ENCODE measurements at places on chromosomes 4 and X. TPM values are rescaled to one million over a fixed set of nuclear protein-coding genes. Genes with fewer than 3 reads are reported as not detected.

The CPZ gene
- not detected for total RNA-seq

The RNF150 gene
- not detected for total RNA-seq

DNA sequence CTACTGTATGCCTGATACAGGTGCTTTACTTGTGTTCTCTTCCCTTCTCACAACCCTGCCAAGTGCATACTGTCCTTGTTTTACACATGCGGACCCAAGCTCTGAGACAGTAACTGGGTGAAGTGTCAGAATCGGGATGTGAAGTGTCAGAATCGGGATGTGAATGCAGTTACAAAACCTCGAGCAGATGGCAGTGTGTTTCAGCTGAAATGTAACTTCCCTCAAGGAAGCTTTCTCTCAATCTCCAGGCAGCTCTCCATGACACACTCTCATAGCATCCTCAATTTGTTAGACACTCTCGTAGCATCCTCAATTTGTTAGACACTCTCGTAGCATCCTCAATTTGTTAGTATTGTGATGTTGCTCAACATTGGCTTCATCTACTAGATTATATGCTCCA, 1.1 kb upstream of the HPSE start:
- H3K4me1 ChIP-seq: peaks cover 12% of the 10 kb centered on the region
- no peaks in the 10 kb centered on the region for H3K36me3 ChIP-seq
- H3K27ac ChIP-seq: no peak overlapping the region
- no peaks in the 10 kb centered on the region for H3K27me3 ChIP-seq
- DNase-seq: no peak

DNA sequence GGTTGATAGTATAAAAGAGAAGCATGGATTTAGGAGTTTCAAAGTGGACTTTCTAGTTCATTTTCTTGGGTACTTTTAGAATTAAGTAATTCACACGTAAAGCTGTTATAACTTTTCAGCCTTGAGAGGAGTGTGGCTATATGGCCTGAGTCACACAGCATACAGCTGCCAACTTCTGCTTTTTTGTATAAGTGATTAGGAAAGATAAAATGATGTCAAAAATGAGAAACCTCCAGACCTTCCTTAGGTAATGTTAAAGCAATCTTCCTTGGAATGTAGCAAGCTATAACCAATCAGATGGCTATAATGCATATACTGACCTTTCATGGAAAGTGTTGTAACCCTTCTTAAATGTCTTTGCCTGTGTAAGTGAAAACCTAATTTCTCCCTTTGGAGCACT, 39.2 kb downstream of the RAB40AL start:
- H3K4me1 ChIP-seq: no peaks in the 10 kb centered on the region
- H3K27me3 ChIP-seq: no peaks in the 10 kb centered on the region
- H3K36me3 ChIP-seq: no peaks in the 10 kb centered on the region
- no peak overlapping the region for H3K27ac ChIP-seq
- no peak overlapping the region for H3K4me3 ChIP-seq
- no peak for DNase-seq

- H3K27me3 ChIP-seq: no peaks in the 10 kb centered on the region
- H3K36me3 ChIP-seq: no peaks in the 10 kb centered on the region
- H3K4me3 ChIP-seq: no peak overlapping the region
- H3K4me1 ChIP-seq: no peaks in the 10 kb centered on the region
- H3K27ac ChIP-seq: no peak overlapping the region
Observed at GRCh38 chr4:3472411-3473141, 9.5 kb downstream of the DOK7 start.

DNA sequence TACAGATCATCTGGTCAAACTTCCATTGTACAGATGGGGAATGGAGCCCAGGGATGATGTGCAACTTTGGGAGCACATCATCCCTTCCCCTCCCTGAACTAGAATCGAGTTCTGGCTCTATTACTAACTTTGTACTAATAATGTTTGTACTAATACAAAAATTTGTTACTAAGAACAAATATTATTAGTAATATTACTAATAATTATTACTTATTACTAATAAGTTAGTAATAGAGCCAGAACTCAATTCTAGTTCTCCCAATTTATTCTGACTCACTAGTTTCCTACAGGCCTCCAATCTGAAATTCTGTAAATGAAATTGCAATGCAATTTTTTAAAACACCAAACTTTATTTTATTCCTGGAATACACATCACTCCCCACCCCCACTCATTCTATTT, 47.9 kb upstream of the CD40LG start:
- H3K27ac ChIP-seq: no peak overlapping the region
- H3K4me1 ChIP-seq: no peaks in the 10 kb centered on the region
- no peaks in the 10 kb centered on the region for H3K36me3 ChIP-seq
- no peak for DNase-seq
- no peak overlapping the region for H3K4me3 ChIP-seq

The ANOS1 gene
- total RNA-seq: not detected

The NAP1L2 gene
- 17.4 TPM for total RNA-seq

GRCh38 chr4:119238068-119238722, 25.7 kb downstream of the USP53 start:
- no peaks in the 10 kb centered on the region for H3K36me3 ChIP-seq
- no peak overlapping the region for H3K4me3 ChIP-seq
- DNase-seq: no peak
- H3K27ac ChIP-seq: no peak overlapping the region
- H3K27me3 ChIP-seq: no peaks in the 10 kb centered on the region

DNA sequence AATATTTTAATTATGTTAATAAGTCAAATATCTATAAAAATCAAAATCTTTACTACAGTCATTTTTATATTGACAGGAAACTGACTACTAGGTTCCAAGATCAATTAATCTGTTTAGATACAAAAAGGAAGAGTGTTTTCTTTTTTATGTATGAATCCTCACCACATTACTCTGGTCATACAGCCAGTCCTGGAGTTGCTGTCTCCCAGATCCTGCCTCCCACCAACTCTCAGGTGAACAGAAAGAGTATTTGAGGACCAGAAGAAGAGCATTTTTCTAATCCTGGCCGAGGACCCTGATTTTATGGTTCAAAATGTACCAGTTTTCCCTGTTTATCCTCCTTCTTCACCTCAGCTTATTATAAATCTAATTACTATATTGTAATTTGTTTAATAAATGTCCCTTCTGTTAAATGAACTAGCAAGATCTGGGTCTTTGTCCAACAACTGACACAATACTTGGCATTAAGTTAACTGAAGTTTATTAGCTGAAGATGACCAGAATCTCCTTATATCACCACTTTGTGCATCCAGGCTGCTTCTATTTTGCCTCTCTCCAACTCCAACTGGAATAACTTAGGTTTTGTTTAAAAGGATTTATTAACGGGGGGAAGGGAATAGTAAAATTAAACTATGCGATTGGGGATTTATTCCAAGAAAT, 224.4 kb upstream of the PCDH7 start:
- no peaks in the 10 kb centered on the region for H3K4me1 ChIP-seq
- no peak overlapping the region for H3K4me3 ChIP-seq
- no peak overlapping the region for H3K27ac ChIP-seq
- no peaks in the 10 kb centered on the region for H3K36me3 ChIP-seq

DNA sequence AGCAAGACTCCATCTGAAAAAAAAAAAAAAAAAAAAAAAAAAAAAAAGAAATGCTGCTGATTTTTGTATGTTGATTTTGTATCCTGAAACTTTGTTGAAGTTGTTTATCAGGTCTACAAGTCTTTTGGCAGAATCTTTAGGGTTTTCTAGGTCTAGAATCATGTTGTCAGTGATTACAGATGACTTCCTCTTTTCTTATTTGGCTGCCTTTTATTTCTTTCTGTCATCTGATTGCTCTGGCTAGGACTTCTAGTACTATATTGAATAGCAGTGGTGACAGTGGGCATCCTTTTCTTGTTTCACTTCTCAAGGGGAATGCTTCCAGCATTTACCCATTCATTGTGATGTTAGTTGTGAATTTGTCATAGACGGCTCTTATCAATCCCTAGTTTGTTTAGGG, 334.4 kb downstream of the SPRY1 start:
- H3K27ac ChIP-seq: no peak overlapping the region
- H3K4me1 ChIP-seq: no peaks in the 10 kb centered on the region
- H3K27me3 ChIP-seq: no peaks in the 10 kb centered on the region
- DNase-seq: no peak
- no peak overlapping the region for H3K4me3 ChIP-seq
- no peaks in the 10 kb centered on the region for H3K36me3 ChIP-seq

GRCh38 chrX:17743913-17744312, 6.6 kb downstream of the SCML1 start:
- no peaks in the 10 kb centered on the region for H3K27me3 ChIP-seq
- no peak overlapping the region for H3K4me3 ChIP-seq
- H3K27ac ChIP-seq: no peak overlapping the region
- no peaks in the 10 kb centered on the region for H3K36me3 ChIP-seq
- H3K4me1 ChIP-seq: no peaks in the 10 kb centered on the region

DNA sequence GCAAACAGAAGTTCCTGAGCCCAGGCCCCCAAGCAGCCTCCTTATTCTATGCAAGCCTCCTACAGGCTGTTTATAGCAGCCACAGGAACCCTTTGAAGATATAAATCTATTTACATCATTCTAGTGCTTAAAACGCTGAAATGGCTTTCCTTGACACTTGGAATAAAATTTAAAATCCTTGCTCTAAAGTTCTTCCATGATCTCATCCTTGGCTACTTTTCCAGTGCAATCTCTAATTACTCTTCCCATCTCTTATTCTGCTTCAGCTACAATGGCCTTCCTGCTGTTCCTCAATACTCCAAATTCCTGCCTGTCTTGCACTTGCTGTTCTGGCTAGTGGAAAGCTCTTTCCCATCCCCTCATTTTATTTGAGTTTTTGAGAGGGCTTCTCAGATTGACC, 634.2 kb upstream of the NR3C2 start:
- H3K36me3 ChIP-seq: no peaks in the 10 kb centered on the region
- no peaks in the 10 kb centered on the region for H3K27me3 ChIP-seq
- no peak overlapping the region for H3K27ac ChIP-seq
- no peaks in the 10 kb centered on the region for H3K4me1 ChIP-seq

The CXCL1 gene
- 3.3 TPM for total RNA-seq

DNA sequence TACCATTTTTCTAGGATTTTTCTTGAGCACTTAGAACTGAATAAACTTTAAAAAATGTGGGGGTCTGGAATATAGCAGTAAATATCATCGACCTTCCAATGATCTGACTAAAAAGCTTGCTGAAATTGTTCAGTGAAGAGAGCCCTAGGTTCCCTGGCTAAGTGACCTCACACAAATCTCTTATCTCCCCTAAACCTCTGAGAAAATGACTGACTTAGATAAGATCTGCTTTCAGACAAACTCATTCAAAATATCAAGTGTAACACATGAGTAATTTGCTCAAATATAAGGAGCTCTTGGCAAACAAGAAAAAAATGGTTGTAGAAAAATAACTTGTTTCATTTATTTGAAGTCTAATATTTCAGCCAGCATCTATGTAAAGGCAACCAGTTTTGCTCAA, 441.7 kb upstream of the SLIT2 start:
- no peaks in the 10 kb centered on the region for H3K4me1 ChIP-seq
- no peaks in the 10 kb centered on the region for H3K36me3 ChIP-seq
- no peaks in the 10 kb centered on the region for H3K27me3 ChIP-seq
- H3K27ac ChIP-seq: no peak overlapping the region

The GAGE12E gene
- not detected for total RNA-seq

DNA sequence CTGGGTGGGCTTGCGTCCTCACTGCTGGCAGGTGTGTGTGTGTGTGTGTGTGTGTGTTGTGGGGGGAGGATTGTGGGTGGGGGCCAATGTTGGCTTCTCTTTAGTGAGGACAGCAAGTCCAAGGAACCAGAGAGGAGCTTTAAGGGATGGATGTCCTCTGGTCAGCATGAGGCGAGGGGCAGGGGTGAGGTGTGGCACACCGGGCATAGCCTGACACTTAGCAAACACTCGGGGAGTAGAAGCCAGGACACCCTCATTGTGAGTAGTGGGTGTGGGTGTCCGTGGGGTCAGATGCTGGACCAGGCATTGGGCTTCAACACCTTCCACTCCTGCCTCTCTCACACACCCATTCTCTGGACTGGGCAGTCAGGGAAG, 2.8 kb downstream of the SORCS2 start:
- no peaks in the 10 kb centered on the region for H3K4me1 ChIP-seq
- H3K36me3 ChIP-seq: no peaks in the 10 kb centered on the region
- no peak for DNase-seq
- no peaks in the 10 kb centered on the region for H3K27me3 ChIP-seq

- no peak overlapping the region for H3K4me3 ChIP-seq
- no peak overlapping the region for H3K27ac ChIP-seq
- DNase-seq: no peak
Observed at GRCh38 chr4:85610450-85610849, 135.5 kb downstream of the ARHGAP24 start.

The MGARP gene
- total RNA-seq: not detected

DNA sequence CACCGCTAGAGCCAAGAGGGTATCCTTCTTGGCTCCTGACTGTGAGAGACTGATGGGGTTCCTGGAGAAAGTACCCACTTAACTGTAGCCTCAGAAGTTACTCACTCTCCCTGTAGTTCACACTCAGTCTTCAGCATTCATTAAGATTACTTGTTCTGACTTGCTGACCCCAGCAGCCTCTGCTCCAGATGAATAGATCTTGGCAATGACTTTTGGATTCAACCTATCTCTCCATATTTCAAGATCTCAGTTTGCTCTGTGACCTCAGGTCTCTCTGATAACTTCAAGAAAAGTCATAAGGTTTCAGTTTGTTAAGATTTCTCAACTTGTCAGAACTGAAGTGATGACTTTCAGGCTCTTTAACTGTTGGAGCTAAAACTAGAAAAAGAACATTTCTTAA, 825.6 kb downstream of the PCDH7 start:
- H3K4me3 ChIP-seq: no peak overlapping the region
- H3K27me3 ChIP-seq: no peaks in the 10 kb centered on the region
- no peak for DNase-seq
- no peaks in the 10 kb centered on the region for H3K36me3 ChIP-seq
- H3K4me1 ChIP-seq: no peaks in the 10 kb centered on the region

- no peaks in the 10 kb centered on the region for H3K27me3 ChIP-seq
- H3K27ac ChIP-seq: no peak overlapping the region
- no peaks in the 10 kb centered on the region for H3K36me3 ChIP-seq
Observed at GRCh38 chr4:125091101-125091500, 223.7 kb upstream of the FAT4 start.

The PHOX2B gene
- total RNA-seq: not detected

DNA sequence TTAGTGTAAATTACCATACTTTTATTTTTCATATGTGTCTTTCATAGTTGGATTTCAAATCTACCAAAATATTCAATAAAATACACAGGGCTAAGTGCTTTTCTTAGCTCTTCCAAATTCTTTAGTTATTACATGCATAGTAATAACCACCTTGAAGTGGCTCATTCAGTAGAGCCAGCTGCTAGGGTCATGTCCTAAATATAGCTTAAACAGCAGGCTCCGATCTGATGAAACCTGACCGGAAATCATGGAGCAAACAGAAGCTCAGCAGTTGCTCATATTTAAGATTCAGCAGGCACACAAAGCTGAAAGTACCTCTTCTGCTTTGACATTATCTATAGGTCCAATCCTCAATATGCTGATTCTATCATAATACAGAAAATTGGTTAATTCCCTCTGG, 1470.4 kb downstream of the ADGRL3 start:
- DNase-seq: no peak
- no peak overlapping the region for H3K27ac ChIP-seq
- H3K4me3 ChIP-seq: no peak overlapping the region
- H3K4me1 ChIP-seq: no peaks in the 10 kb centered on the region
- H3K36me3 ChIP-seq: no peaks in the 10 kb centered on the region

DNA sequence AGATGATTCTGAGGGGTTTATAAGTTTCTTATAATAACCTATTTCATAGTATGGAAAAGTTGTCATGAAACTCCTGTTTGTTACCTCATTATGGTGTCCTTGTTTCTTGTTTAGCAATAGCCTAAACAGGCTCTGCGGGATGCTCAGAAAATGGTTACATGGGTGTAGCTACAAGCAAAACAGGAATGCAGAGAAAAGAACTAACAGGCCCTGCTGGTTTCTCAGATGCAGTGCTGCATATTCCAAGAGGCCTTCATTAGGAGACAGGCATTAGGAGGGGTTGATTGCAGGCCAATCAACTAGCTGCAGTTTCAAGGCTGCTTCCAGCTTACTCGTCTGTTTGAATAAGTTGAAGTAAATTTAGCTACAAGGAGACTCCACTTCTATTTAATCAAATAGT, 37.6 kb upstream of the HPGD start:
- no peaks in the 10 kb centered on the region for H3K36me3 ChIP-seq
- no peak overlapping the region for H3K4me3 ChIP-seq
- no peak for DNase-seq
- H3K27me3 ChIP-seq: no peaks in the 10 kb centered on the region

Measured in naive thymus-derived CD4-positive, alpha-beta T cell (primary cell).